Fibroblast of skin of left biceps (primary cell): ENCODE measurements at places on chromosomes 2 and 18.

- DNase-seq, result no peak
Observed at GRCh38 chr2:45024600-45025291, 15.5 kb upstream of the SIX2 start.

DNA sequence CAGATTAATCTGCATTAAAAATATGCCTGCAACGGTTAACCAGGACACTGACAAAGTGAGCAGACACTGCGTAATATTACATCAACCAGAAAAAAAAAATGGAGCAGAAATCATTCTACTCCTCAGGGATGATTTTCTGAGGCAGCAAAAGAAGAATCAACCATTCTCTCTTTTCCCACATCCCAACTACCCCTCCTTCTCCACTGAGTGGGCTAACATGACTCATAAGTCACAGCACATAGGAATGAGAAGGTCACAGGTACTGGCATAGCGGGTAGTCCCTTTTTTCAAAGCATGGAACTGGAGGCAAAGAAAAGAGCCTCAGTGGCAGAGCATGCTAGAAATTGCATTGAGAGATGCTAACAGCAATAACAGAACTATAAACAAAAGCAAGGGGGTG lies 54.3 kb upstream of the TSPYL6 start:
- DNase-seq, result no peak

GRCh38 chr2:160469621-160470204 lies 23.9 kb downstream of the RBMS1 start:
- DNase-seq, result no peak

DNA sequence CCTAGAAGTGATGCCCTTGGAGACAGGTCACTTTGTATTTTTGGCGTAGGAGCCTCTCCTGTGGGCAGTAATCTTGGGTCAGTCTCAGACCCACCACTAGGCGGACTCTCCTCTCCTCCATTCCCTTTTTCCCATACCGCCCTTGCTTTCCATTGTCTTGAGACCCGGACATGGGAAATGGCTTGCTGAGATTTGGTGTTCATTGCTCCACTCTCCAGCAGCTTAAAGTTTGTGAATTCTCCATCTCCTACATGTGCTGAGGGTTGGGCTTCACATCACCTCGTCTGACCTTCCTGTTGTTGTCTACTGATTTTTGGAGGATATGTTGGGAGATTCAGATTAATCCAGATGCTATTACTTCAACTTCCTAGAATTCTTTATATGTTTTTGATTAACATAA lies 159.2 kb upstream of the RAB12 start:
- no peak for DNase-seq

DNA sequence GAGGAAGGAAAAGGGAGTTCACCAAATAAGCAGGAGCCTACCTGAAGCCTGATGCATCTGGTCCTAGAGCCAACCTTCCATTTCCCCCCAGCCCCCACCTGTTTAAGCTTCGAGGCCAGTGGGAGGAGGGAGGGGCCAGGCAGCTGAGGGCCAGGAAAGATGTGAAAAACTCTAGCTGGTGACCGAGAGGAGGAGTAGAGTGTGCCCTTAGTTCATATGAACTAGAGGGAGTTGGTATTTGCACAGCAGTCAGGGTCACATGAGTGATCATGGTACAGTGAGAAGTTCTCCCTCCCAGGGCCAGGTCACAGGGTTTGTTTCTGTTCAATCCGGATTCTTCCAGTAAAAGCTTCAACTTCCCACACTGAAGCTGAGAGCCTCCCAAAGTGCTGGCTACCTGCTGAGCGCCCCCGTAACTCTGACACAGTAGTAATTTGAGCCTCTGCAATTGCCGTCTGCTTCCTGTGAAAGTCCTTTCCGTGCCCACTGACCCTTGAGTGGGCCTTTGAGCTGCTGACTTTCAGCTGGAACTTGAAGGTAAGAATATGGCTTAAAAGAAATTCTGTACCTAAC lies at the start of gene SULT1C2:
TSS of gene SULT1C2 (plus strand) at position 362 of the 573 bp plus-strand sequence. CDS start 4,773 bp downstream, outside the sequence.
- no peak for DNase-seq

- DNase-seq, result no peak
Observed at GRCh38 chr2:241842067-241842415, 16.7 kb downstream of the PDCD1 start.

GRCh38 chr2:232260075-232260474 lies 118.5 kb upstream of the ALPP start:
- peak; percentile 57 for DNase-seq

GRCh38 chr2:38156436-38156835 lies 80.5 kb upstream of the CYP1B1 start:
- no peak for DNase-seq

DNA sequence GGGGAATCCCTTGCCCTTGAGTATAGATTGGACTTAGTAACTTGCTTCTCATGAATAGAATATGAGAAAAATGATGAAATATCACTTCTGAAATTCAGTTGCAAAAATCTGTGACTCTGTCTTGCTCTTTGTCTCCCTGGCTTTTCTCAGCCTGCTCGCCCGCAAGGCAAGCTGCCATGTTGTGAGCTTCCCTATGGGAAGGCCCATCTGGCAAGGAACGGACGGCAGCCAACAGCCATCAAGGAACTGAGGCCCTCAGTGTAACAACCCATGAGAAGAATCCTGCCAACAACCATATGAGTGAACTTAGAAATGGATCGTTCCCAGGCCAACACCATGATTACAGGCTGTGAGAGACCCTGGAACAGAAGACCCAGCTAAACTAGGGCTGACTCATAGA lies 58.4 kb upstream of the PGAP1 start:
- no peak for DNase-seq

DNA sequence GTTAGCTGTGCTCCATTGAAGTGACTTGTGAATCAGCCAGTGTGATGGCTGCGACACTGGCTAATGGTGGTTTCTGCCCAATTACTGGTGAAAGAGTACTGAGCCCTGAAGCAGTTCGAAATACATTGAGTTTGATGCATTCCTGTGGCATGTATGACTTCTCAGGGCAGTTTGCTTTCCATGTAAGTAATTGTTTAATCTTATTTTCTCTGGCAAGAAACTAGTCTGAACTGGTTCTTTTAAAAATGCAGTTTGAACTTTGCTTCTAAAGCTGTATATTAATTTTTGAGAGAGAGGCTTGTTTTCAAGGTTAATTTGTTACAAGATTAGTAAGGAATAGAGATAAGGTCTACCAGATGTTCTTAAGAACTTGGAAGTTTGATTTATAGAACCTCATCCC lies 46.7 kb downstream of the GLS start:
- DNase-seq, result no peak

GRCh38 chr2:108591163-108591562 lies 56.9 kb downstream of the LIMS1 start:
- no peak for DNase-seq

DNA sequence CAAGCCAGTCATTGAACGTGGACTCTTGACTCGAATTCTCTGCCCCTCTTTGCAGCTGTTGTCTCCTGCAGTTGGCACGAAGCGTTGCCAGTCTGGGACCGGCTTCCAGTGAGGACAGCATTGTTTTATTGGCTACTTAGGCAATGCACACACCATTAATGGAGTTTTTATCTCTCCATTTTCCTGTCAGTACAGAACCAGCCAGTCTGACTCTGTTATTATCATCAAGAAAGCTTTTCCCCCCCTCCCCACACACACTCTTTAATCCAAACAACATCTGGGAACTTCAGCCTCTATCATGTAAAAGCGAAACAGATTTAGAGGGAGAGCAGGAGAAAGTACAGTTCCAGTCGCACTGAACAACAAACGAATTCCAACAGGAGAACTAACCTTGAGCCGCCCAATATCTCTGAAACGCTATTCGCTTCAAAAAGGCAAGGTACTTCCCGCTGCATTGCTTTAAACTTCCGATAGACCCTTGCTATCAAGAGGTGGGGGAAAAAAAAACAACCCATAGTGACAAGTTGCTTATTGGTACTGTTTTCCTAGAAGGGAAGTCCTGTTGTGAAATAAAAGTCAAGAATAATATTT lies 38.2 kb downstream of the ACVR1 start:
- no peak for DNase-seq

DNA sequence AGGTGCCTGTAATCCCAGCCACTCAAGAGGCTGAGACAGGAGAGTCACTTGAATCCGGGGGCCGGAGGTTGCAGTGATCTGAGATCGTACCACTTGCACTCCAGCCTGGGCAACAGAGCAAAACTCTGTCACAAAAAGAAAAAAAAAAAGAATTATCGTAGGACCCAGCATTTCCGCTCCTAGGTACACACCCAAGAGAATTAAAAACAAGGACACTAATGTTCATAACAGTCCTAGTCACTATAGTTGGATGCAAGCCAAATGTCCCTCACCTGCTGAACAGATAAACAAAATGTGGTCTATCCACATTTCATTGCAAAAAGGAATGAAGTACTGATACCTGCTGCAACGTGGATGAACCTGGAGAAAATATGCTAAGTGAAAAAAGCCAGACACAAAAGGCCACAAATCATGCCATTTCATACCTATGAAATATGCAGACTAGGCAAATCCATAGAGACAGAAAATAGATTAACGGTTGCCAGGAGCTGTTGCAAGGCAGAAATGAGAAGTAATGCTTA lies 21.2 kb downstream of the ADRA2B start:
- no peak for DNase-seq

GRCh38 chr2:42953216-42953615 lies 160.8 kb upstream of the HAAO start:
- no peak for DNase-seq

DNA sequence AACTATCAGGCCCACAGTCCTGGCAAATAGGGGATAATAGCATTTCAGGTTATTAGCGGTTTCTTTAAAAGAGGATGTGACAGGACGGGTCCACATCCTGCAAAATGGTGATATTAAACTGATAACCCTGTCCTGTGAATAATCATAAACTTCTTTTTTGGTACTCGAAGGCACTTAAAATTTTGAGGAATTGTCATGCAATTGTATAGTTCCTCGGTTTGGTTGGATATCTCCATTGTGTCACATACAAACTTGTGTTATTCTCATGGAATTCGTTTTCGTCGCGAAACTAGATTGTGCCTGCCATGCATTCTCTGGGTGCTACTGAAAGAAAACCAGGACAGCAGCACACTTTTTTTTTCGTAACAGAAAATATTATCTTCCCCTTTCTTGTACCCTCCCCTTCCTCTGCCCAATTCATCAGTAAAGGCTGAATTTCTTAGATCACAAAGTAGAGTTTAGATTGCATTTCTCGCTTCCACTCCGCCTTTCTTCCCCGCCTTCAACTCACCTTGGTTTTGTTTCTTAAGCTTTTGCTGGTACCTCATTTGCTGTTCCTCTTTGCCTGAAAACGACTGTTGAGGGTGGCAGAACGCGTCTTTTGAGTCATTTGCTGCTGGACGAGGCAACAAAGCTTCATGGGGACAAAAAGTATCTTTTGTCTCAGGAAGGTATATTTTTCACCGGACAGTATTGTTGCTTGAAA lies 1.3 kb downstream of the CERS6 start:
- no peak for DNase-seq

GRCh38 chr18:59024829-59025228 lies 114.9 kb upstream of the SEC11C start:
- DNase-seq, result no peak

DNA sequence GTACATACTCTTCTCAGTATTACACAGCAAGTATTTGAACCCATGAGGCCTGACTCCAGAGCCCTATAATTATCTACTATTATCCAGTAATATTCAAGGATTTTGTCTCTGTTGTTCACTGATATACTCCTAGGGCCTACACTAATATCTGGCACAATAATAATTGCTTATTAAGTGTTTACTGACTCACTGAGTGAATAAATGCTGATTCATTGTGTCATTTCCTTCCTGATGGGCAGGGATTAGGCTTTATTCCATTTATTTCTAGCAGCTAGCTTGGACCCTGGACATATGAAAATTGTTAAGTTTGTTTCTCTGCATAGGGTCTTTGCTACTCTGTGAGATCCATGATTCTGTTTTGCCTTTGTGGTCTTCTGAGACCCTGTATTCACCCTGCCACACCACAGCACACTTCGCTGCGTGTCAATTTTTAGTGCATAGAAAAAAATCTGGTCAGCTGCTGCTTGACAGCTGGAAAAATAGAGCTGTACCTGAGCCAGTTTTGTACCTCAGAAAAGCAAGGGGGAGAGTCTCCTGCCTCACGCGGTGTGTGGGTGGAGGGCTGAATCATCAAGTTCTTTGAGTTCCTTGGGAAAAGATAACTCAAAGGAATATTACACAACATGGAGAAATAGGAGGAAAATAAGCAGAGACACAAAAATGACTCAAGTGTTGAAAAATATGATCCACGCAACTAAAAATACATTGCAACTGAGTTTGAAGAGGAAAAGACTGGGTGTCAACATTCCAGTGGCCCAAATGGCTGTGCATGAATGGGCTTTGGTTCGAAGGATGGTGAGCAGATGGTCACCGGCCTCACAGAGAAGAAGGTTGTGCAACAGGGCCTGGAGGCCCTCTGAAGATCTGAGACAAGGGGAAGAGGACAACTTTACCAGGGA lies 18.9 kb upstream of the DPP4 start:
- DNase-seq, result peak; percentile 78

- no peak for DNase-seq
Observed at GRCh38 chr2:207935121-207935990, 90.0 kb downstream of the PLEKHM3 start.

- DNase-seq, result no peak
Observed at GRCh38 chr2:3488855-3489763, 30.2 kb downstream of the ADI1 start.

GRCh38 chr18:48629730-48630324 lies 91.0 kb downstream of the CTIF start:
- peak; percentile 99 for DNase-seq

DNA sequence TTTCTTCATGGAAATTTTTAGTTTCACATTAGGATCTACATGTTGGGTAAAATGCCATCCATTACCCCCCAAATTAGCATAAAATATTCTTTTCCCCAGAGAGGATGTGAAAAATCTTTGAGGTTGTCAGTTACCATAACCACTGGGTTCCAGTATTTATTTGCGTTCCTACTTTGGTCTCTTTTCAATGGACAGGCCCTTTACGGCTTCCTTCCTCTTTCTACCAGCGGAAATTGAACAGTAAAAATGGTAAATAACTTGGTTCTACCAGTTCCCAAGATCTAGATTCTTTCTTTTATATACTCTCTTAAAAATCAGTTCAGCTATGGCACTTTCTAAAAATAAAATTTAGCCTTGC lies 169.2 kb upstream of the APCDD1 start:
- DNase-seq, result no peak

- no peak for DNase-seq
Observed at GRCh38 chr18:70973626-70974025, 684.8 kb downstream of the SOCS6 start.

GRCh38 chr2:63544017-63544627 lies 44.2 kb downstream of the WDPCP start:
- DNase-seq, result no peak

- DNase-seq, result no peak
Observed at GRCh38 chr2:28821295-28821958, 10.8 kb downstream of the SPDYA start.

GRCh38 chr2:88874063-88874657 lies 182.7 kb downstream of the RPIA start:
- peak; percentile 5 for DNase-seq

DNA sequence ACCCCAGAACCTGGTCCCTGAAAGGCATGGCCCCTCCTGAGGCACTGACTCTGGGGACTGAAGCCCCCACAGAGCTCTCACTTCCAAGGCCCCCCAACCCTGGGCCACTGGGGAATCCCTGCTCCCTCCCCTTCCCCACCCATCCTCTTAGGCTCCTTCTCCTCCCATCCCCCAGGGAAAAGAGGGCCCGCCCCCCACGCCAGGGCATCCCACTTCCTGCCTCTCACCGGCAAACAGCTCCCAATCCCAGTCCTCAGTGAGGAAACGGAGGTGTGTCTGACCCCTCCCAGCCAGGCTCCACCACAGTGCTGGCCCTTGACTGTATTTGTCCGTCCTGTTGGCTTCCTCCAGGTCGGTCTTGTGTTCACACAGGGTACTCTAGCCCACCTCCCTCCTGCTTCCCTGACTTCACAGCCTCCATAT lies 35.0 kb upstream of the PTMA start:
- no peak for DNase-seq
